Stimulated activated CD8-positive, alpha-beta memory T cell treated with anti-CD3 and anti-CD28 coated beads, Interleukin-7, amount 100 ng/mL, for 4 hours (primary cell): ENCODE measurements at places on chromosomes 12 and 14.

- no peak for DNase-seq
Observed at GRCh38 chr12:111636209-111636945, 37.3 kb upstream of the ATXN2 start.

DNA sequence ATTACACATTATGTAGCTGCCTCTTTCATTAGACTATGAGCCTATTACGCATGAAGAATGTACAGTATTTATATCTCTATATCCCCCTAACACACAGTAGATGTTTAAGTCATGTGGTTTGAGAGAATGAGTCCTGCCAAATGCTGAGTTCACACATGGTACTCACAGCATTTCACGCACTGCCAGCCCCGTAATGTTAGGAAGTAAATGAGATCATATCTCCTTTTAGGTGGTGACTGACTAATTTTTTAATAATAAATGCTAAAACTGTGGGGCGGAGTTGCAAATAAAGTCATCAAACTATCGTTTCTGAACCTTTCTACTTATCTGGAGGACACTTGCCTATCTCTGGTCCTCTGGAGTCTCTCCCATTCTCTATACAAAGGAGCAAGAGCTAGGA is 343.8 kb downstream of the ADAMTS20 start:
- no peak for DNase-seq

DNA sequence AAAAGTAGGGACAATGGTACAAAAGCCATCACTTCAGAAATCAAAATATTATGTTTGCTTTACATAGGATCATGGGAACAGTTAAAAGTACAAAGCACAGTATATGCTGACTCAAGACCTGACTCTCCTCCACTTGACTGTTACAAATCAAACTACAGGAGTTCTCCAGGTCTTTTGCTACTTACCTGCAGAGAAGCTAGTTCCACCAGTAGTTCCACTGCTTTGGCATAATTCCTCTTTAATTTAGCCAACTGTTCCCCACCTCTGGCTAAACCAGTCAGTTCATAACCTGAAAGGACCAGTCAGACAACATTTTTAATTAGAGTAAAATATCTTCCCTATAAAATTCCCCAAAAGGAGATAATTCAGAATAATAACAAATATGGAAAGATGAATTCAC is 14.0 kb downstream of the ATP6V1D start:
- no peak for DNase-seq

- DNase-seq, result no peak
Observed at GRCh38 chr14:51821822-51822221, 38.6 kb upstream of the GNG2 start.
